ENCODE measurements at places on chromosomes 4 and X. TPM values are rescaled to one million over a fixed set of nuclear protein-coding genes. Genes with fewer than 3 reads are reported as not detected.

DNA sequence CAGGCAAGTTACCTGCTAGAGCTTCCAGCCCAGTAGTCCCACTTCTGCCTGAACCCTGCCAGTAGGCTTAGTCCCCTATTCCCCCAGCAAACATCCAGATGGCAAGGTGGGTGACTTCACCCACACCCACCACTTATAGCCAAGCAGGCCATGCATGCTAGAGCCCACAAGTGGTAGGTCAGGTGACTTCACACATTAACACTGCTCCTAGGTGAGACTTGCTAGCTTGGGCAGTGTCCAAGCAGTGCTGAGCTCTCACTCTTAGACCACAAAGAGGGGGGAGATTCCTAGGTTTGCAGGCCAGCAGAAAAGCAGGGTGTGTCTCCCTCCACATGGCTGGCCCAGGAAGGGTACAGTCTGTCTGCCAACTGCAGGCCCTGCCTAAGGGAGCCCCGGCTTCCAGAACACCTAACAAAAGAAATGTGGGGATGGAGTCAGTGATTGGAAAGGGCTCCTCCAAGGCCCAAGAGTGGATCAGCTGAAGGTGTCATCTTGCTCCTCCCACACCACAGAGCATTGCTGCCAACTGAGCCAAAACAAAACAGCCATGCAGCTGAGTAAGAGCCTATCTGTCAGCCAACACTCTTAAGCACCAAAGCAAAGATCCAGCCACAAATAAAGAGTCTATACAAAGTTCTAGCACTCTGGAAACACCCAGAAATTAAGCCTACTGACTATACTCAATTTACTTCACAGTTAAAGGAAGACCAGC, 158.1 kb upstream of the USP38 start:
- no peaks in the 10 kb centered on the region for H3K4me1 ChIP-seq
- H3K27me3 ChIP-seq, result no peaks in the 10 kb centered on the region
- no peak for DNase-seq
- no peak overlapping the region for H3K27ac ChIP-seq

The SHISA3 gene
- 0.56 TPM for total RNA-seq

DNA sequence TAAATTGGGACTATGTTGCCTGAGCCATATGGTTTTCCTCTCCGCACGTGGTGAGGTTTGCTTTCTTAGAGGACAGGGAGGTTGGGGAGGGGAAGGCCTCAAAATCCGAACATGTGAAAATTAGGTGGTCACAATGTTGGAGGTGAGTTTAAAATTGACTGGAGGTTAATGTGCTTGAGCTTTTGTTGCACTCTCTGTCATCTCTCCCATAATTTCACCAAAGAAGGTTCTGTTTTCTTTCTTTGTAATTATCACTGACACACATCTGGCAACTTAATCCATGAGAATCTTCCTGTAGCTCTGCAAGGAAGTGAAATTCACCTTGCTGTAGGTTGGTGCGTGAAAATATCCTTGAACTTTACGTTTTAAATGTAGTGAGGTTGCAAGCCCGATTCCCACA, 225.5 kb downstream of the PDGFC start:
- no peaks in the 10 kb centered on the region for H3K27me3 ChIP-seq
- no peaks in the 10 kb centered on the region for H3K4me1 ChIP-seq
- no peak overlapping the region for H3K27ac ChIP-seq
- DNase-seq, result no peak
- H3K36me3 ChIP-seq, result no peaks in the 10 kb centered on the region

DNA sequence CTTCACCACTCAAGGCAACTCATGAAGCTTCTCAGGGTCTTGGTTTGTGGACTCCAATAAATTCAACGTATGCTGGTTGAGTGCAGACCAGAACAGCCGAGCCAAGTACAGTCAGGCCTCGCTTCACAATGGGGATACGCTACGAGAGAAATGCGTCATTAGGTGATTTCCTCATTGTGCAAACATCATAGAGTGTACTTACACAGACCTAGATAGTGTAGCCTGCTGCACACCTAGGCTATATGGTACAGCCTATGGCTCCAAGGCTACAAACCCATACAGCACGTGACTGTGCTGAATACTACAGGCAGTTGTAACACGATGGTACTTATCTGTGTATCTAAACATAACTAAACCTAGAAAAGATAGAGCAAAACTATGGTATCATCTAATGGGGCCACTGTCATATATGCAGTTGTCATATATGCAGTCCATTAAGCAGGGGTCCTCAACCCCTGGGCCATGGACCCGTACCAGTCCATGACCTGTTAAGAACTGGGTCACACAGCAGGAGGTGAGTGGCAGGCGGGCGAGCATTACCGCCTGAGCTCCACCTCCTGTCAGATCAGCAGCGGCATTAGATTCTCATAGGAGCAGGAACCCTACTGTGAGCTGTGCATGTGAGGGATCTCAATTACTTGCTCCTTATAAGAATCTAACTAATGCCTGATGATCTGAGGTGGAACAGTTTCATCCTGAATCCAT, 31.5 kb downstream of the RTL5 start:
- no peaks in the 10 kb centered on the region for H3K4me1 ChIP-seq
- no peaks in the 10 kb centered on the region for H3K27me3 ChIP-seq
- H3K4me3 ChIP-seq, result no peak overlapping the region
- H3K27ac ChIP-seq, result no peak overlapping the region
- no peaks in the 10 kb centered on the region for H3K36me3 ChIP-seq
- DNase-seq, result no peak

- no peaks in the 10 kb centered on the region for H3K27me3 ChIP-seq
- H3K27ac ChIP-seq, result no peak overlapping the region
- no peak for DNase-seq
- H3K4me1 ChIP-seq, result no peaks in the 10 kb centered on the region
- H3K4me3 ChIP-seq, result no peak overlapping the region
Observed at GRCh38 chrX:53481093-53481492, 46.9 kb upstream of the HSD17B10 start.

GRCh38 chr4:149706942-149707341, 108.7 kb downstream of the IQCM start:
- H3K27me3 ChIP-seq, result no peaks in the 10 kb centered on the region
- no peak overlapping the region for H3K27ac ChIP-seq
- no peak overlapping the region for H3K4me3 ChIP-seq
- DNase-seq, result no peak
- no peaks in the 10 kb centered on the region for H3K36me3 ChIP-seq
